ENCODE measurements at places on chromosomes 16 and 17. TPM values are rescaled to one million over a fixed set of nuclear protein-coding genes. Genes with fewer than 3 reads are reported as not detected.

C17orf67 gene
- total RNA-seq, result 3.5 TPM

MT1M gene
- total RNA-seq, result not detected

KRTAP9-7 gene
- total RNA-seq, result not detected

SETD1A gene
- total RNA-seq, result 15.8 TPM

ATP2C2 gene
- not detected for total RNA-seq

IL17C gene
- not detected for total RNA-seq

KCNJ12 gene
- 0.05 TPM for total RNA-seq

KRT28 gene
- total RNA-seq, result not detected

PCYT2 gene
- total RNA-seq, result 26.8 TPM

KRT17 gene
- total RNA-seq, result 4,105 TPM

MT1G gene
- total RNA-seq, result not detected

MYO1D gene
- total RNA-seq, result 30.5 TPM

GEMIN4 gene
- 19.5 TPM for total RNA-seq

KRTAP3-1 gene
- total RNA-seq, result not detected

CCL16 gene
- not detected for total RNA-seq

ASGR1 gene
- 0.59 TPM for total RNA-seq

DNAAF1 gene
- total RNA-seq, result not detected

CACNG5 gene
- total RNA-seq, result not detected

LITAF gene
- 161 TPM for total RNA-seq

ZMYND15 gene
- 1.3 TPM for total RNA-seq

MILR1 gene
- 9.8 TPM for total RNA-seq

GPR179 gene
- total RNA-seq, result 0.09 TPM

FUS gene
- 481 TPM for total RNA-seq

PHOSPHO1 gene
- total RNA-seq, result not detected

OR2C1 gene
- total RNA-seq, result not detected

MT1E gene
- 518 TPM for total RNA-seq

GRB7 gene
- 7.3 TPM for total RNA-seq

RFFL gene
- total RNA-seq, result 22.6 TPM

BRICD5 gene
- 5.2 TPM for total RNA-seq

PYDC1 gene
- not detected for total RNA-seq

CCT6B gene
- total RNA-seq, result 4.6 TPM

SNX11 gene
- total RNA-seq, result 21.7 TPM

PRR35 gene
- total RNA-seq, result not detected

HASPIN gene
- 6.4 TPM for total RNA-seq

SMIM36 gene
- total RNA-seq, result not detected

TAT gene
- not detected for total RNA-seq

GAST gene
- total RNA-seq, result not detected

CCDC154 gene
- 0.28 TPM for total RNA-seq

ARL5C gene
- total RNA-seq, result not detected

KCTD11 gene
- total RNA-seq, result 10.1 TPM

AHSP gene
- total RNA-seq, result not detected

ACSM2A gene
- total RNA-seq, result not detected

FOXN1 gene
- total RNA-seq, result not detected

SPDYE4 gene
- total RNA-seq, result not detected

OTOP2 gene
- not detected for total RNA-seq

PYY gene
- not detected for total RNA-seq

NUPR1 gene
- 345 TPM for total RNA-seq

TAC4 gene
- total RNA-seq, result not detected

KRT39 gene
- not detected for total RNA-seq

PLXDC1 gene
- total RNA-seq, result 0.61 TPM

PRAC2 gene
- total RNA-seq, result not detected

Measured in MCF 10A (cell line).